ENCODE measurements at places on chromosomes 11 and 22.

DNA sequence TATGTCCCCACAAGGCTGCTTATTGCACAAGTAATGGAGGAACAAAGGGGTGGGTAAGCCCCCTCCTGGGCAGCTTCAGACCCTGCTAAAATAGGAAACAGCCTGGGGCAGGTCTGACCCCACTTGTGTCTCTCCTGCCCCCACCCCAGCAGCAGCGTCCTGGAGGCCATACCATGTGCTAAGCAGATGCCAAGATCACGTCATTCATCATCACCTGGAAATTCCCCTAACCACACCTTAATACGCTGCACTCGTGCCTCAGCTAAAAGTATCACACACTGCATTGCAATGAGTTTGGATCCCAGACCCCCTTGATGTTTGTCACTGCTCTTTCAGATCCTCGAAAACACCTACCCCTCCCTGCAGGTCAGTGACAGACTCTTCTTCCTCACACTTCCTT is 27.8 kb upstream of the GGTLC2 start:
- DNase-seq, result no peak

- DNase-seq, result no peak
Observed at GRCh38 chr11:75700940-75701339, 16.7 kb upstream of the MOGAT2 start.

- DNase-seq, result no peak
Observed at GRCh38 chr11:74035264-74035663, 26.4 kb upstream of the UCP3 start.

DNA sequence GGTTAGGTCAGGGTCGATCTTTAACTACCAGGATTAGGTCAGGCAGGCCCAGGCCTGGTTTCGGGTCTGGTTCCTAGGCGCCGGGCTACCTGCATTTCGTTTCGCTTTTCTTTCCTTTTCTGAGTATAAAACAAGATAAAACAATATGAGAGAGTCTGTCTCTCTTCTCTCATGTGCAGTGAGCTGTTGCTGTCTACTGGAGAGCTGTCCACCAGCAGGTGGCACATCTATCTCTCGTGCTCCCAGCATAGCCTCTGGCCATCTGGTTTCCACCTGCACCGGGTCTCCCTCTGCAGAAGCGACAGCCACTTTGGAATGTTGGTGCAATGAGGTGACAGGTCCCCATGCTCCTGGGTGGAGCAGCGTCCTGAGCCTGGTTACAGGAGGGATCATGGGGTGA is 27.6 kb downstream of the RIBC2 start:
- DNase-seq, result peak; percentile 59

DNA sequence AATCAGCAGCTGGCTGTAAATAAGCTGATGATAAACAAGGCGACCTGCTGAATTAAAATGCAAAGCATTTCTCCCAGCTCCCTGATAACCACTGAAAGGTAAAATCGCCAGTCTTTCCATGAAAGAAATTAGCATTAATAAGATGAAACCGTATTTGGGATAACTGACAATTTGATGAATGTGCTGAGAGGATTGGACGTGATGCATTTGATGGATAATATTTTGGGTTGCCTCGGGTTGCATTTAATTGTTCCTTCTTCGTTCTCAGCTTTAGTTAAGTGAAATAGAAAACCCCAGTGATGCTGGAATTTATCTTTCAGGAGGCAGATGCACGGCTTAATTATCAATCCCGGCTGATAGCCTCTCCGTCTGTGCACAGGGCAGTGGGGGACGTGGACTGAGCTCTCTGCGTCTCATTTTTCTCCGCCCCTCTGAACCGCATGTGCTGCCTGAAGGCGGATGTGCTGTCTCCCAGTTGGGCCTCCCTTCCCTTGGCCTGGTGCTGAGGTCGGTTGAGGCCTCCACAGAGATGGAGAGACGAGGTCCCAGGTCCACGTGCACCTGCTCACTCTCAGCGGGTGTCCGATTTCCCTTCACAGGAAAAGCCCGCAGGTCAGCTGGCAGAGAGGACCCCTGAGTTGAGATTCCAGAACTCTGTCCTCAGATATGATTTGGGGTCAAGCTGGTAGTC is 846.2 kb downstream of the BRD1 start:
- no peak for DNase-seq

- DNase-seq, result no peak
Observed at GRCh38 chr22:46636221-46637002, 16.2 kb downstream of the GRAMD4 start.

GRCh38 chr11:61353131-61354067 is 8.3 kb downstream of the CYB561A3 start:
- no peak for DNase-seq

GRCh38 chr22:17639247-17639741 is 737 bp downstream of the BCL2L13 start:
- DNase-seq, result no peak

DNA sequence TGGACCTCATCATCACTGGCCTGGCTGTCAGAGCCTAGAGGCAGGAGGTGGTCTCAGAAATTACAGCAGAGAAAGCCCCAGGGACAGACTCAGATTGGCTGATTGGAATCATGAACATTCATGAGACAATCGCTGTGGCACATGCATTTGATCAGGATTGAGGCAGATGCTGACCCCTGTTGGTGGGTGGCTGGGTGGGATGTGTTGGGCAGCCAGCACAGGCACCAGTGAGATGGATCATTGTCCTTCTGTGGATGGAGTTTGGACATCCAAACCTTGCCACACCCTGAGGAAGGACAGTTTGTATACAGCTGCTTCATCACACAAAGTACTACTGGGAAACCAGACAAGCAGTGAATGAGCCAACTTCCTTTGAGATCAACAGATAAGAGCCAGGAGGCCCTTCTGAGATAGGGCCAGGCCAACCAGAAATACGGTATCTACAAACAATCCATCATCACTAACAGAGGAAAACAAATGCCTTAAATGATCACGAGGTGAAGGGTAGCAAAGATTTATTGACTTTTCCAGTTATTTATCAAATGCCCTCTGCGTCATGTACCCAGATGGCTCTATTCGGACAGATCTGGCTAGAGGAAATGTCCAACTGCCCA is 17.3 kb downstream of the COMMD9 start:
- DNase-seq, result no peak

DNA sequence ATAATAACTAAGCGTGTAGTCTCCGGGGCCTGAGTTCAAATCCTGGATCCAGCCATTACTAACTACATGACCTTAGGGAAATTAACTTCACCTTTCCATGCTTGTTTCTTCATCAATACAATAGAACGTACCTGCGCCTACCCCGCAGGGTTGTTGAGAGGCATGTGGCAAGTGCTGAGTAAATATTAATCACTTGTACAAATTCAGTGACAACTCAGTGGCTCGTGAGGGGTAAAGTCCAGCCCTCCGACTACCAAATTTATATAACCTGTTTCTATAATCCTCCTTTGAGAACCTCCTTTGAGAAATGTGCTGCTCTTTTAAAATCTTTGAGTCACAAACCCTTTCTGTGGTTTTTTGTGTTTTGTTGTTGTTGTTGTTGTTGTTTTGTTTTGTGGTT is 49.8 kb downstream of the FEZ1 start:
- no peak for DNase-seq

- DNase-seq, result no peak
Observed at GRCh38 chr11:6200975-6201374, 2.0 kb downstream of the OR52W1 start.

DNA sequence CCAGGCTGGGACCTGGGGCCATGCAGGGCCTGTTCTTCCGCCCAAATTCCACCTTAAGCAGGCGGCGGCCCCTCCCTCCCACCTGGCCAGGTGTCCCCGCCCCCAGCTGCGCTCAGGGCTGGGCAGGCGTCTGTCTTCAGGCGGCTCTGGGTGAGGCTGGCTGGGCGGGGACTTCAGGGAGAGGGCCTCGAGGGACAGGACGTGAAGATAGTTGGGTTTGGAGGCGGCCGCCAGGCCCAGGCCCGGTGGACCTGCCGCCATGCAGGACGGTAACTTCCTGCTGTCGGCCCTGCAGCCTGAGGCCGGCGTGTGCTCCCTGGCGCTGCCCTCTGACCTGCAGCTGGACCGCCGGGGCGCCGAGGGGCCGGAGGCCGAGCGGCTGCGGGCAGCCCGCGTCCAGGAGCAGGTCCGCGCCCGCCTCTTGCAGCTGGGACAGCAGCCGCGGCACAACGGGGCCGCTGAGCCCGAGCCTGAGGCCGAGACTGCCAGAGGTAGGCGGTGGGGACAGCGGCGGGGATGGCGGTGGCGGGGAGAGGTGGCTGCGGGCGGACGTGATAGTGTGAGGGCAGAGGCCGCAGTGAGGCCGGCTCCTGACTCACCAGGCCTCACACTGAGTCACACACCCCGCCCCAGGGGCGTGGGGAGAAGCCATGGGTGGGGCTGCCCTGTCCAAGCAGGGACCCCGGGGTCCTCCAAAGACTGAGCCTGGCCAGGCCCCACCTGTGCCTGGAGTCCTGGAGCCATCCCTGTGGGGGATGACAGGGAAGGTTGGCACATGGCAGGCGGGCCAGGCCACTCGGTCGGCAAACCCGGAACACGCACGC is at the start of gene PKP3:
Gene PKP3, plus strand, starts transcription at position 176 of the 824 bp plus-strand sequence. Its CDS starts 84 bp downstream, at position 260.
- DNase-seq, result no peak

DNA sequence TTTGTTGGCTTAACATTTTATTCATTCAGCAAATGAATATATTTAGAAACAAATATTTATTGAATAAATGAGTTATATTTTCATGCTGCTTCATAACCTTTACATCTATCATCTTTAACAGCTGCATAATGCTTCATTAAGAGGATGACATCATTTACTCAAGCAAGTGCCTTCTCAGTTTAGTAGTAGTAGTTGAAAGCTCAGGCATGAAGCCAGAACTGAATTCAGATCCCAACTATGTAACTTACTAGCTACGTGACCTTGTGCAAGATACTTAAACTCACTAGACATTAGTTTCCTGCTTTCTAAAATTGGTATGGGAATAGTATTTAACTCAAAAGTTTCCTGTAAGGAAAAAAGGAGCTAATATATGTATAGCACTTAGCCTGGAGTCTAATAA is 90.3 kb downstream of the TMPRSS5 start:
- no peak for DNase-seq

- DNase-seq, result no peak
Observed at GRCh38 chr22:38163844-38164550, 17.6 kb downstream of the PLA2G6 start.

DNA sequence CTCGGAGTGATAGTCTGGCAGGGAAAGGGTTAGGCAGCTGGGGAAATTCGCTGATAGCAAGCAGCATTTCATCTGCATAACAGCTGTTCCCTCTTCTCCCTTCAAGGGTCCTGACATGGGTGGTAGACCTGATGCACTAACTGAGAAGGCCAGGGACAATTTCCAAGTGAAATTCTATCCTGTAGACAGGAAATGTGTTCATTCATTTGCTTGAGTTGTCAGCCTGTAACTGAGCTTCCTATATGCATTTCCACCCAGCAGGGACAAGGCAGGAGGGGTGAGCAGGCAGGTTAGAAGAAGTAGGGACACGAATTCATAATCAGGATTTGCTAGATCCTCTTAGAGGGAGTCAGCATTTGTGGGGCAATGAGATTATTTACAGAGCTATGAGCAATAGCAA is 154.3 kb upstream of the NCAM1 start:
- no peak for DNase-seq

- no peak for DNase-seq
Observed at GRCh38 chr11:44525473-44526252, 39.8 kb upstream of the CD82 start.

GRCh38 chr11:11408436-11409221 is 55.6 kb upstream of the CSNK2A3 start:
- no peak for DNase-seq

DNA sequence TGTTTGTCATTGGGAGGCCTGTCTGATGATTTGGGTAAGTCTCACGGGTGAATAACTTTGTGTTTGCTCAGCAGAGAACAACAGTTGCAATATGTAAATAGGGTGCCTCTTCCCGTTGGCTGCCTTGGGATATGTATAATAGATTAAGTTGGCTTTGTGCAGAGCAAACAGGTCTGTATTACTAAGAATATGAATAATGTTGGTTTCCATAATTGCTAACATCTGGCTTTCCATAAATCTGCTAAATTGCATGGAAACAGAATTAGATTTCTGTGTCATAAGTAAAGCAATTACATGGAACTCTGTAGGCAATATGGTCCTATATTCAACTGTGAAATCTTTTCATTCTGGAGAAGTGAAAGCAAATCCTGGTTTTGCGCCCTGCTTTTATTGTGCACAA is 636.0 kb upstream of the ANO5 start:
- no peak for DNase-seq

- no peak for DNase-seq
Observed at GRCh38 chr22:44045145-44045544, 21.0 kb downstream of the PARVB start.

GRCh38 chr11:12727563-12728211 is 53.5 kb downstream of the TEAD1 start:
- no peak for DNase-seq

GRCh38 chr11:86181379-86181778 is 63.2 kb upstream of the EED start:
- no peak for DNase-seq

GRCh38 chr11:1494650-1495049 is 8.1 kb upstream of the MOB2 start:
- no peak for DNase-seq

GRCh38 chr11:29317694-29318093 is 699.1 kb downstream of the KCNA4 start:
- no peak for DNase-seq

DNA sequence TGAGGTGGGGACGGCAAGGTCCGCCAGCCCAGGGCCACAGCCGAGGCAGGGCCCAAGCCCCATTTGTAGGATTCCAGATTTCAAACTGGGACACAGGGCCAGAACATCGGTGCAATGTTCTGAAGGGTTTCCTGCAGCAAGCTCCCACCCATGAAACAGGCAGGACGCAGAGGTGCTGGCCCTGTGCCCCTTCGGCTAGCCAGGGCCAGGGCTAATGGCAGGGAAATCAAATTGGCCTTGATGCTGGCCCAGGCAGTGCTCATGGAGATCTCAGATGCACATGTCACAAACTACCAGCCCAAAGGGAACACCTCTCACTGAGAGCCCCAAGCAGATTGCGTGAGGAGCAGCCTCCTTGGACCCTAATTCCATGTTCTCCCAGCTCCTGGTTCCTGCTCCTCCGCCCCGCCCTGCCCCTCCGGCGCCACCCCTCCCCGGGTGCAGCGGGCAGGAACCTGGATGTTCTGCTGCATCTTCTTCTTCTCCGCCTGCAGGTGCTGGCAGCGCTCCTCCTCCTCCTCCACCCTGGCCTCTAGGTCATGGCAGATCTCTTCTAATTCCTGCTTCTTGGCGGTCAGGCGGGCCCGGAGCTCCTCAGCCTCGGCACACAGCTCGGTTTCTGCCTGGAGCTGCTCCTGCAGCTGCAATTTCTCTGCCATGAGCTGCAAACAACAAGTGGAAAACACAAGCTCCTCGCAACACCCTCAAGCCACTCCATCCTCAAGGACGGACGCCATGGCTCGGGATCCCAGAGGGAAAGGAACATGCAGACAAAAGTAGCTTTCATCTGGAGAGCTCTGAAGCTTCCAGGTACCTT is 47.7 kb downstream of the APOL1 start:
- no peak for DNase-seq
